ENCODE measurements at places on chromosomes 5 and 9. TPM values are rescaled to one million over a fixed set of nuclear protein-coding genes. Genes with fewer than 3 reads are reported as not detected.

The PLPP7 gene
- 31.0 TPM for total RNA-seq

The NXNL2 gene
- total RNA-seq, result not detected

The TMEM245 gene
- total RNA-seq, result 32.4 TPM

The RNF145 gene
- 12.2 TPM for total RNA-seq

The ABLIM3 gene
- 54.5 TPM for total RNA-seq

DNA sequence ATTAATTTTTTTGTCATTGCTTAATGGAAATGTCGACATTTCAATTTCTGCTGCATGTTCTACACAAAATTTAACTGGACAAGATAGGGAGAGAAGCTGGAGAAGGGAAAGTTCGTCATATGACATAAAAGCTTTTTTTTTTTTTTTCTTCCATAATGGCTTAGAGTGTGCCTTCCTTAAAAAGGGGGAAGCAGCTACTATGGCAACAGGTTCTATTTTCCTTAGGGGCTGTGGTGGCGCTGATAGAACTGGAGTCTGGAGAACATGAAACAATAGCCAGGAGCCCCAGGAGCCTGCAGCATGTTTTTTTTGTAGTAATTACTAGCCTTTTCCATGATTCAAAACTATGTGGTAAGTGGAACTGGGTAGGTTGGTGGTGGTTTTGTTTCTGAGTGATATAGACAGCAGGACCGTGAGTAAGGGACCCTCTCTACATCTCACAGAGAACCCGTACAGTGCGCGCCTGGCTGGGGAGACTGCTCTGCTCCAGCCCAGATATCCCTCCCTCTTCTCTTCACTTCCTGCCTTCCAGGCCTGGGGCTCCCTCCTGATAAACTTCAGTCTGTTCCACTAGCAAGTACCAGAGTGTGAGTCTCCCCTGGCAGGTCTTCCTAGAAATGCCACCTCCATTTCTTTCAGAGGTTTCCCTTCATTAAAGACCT is 301.6 kb downstream of the NR3C1 start:
- H3K4me3 ChIP-seq, result no peak overlapping the region
- H3K4me1 ChIP-seq, result peaks cover 11% of the 10 kb centered on the region
- H3K36me3 ChIP-seq, result no peaks in the 10 kb centered on the region
- H3K27me3 ChIP-seq, result no peaks in the 10 kb centered on the region

DNA sequence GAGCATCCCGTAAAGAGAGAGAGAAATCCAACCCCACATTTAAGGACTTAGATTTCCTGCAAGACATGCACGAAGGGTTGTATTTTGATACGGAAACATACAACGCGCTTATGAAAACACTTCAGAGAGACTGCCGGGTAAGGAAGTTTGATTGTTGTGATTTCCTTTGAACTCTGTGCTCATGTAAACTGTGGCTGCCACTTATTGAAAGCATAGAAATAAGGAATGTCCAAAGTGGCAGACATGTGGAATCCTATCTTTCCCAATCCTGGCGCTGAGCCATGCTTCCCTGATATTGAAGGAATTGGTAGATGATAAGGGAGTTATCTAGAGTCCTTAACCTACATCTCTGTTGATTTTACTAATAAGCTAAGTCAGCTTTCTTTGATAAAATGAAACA is 119.4 kb downstream of the PRKACG start:
- no peak overlapping the region for H3K27ac ChIP-seq
- no peak for DNase-seq
- no peaks in the 10 kb centered on the region for H3K36me3 ChIP-seq
- no peaks in the 10 kb centered on the region for H3K4me1 ChIP-seq

DNA sequence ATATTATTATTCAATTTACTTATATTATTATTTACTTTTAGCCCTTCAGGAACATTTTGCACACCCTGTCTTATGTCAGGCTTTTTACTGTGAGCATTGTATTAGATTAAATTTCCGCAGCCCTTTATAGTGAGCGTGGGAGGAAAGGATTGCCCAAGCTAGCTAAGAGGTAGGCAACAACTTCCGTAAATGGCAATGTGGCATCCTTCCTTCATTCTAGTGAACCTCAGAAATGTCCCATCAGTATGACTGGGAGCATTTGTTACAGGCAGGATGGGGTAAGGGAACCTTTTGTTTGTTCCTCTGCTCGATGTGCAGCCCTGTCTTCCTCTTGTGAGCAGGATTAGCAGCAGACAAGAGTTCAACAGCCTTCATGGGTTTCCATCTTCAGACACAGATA is 6.2 kb upstream of the CD180 start:
- DNase-seq, result no peak
- no peaks in the 10 kb centered on the region for H3K4me1 ChIP-seq
- H3K4me3 ChIP-seq, result no peak overlapping the region
- no peaks in the 10 kb centered on the region for H3K27me3 ChIP-seq
- H3K27ac ChIP-seq, result no peak overlapping the region

DNA sequence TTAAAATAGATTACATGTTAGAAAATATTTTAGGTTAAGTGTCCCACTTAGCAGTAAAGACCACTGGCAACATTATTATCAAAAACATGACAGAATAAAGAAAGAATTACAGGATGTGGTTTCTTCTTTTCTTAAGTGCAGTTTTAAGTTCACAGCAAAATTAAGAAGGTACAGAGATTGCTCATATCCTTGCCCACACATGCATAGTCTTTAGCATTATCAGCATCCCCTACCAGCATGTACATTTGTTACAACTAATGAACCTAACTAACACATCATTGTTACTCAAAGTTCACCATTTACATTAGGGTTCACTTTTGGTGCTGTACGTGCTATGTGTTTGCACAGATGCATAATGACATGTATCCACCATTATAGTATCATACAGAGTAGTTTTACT is 837.7 kb upstream of the CDH9 start:
- H3K36me3 ChIP-seq, result no peaks in the 10 kb centered on the region
- DNase-seq, result no peak
- H3K27ac ChIP-seq, result no peak overlapping the region
- H3K27me3 ChIP-seq, result no peaks in the 10 kb centered on the region
- H3K4me1 ChIP-seq, result no peaks in the 10 kb centered on the region

GRCh38 chr9:108325406-108325805 is 530.4 kb downstream of the ACTL7B start:
- no peak overlapping the region for H3K27ac ChIP-seq
- H3K4me3 ChIP-seq, result no peak overlapping the region
- no peaks in the 10 kb centered on the region for H3K36me3 ChIP-seq
- no peak for DNase-seq

DNA sequence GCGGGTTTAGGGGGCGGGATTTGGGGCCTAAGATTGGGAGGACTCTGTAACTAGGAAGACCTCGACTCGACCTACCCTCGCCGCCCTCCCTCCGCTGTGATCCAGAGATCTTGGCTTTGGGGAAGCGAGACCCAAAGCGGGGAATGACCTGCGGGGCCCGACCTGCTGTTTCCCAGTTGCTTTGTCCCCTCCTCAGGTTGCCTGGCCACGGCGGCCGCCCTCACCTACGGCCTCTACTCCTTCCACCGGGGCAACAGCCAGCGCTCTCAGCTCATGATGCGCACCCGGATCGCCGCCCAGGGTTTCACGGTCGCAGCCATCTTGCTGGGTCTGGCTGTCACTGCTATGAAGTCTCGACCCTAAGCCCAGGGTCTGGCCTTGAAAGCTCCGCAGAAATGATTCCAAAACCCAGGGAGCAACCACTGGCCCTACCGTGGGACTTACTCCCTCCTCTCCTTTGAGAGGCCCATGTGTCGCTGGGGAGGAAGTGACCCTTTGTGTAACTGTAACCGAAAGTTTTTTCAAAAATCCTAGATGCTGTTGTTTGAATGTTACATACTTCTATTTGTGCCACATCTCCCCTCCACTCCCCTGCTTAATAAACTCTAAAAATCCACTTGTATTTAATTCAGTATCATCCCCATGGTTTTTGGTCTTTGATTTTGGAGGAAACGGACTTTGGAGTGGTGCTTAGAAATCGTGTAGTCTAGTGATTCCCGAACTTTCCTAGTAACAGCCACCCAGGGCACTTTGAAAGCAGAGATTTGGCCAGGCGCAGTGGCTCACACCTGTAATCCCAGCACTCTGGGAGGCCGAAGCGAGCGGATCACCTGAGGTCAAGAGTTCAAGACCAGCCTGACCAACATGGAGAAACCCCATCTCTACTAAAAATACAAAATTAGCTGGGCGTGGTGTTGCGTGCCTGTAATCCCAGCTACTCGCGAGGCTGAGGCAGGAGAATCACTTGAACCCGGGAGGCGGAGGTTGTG is 878 bp downstream of the HIGD2A start:
- DNase-seq, result peak; percentile 38
- H3K27me3 ChIP-seq, result no peaks in the 10 kb centered on the region
- H3K4me1 ChIP-seq, result peaks cover 27% of the 10 kb centered on the region
- H3K4me3 ChIP-seq, result peak overlapping the region; percentile 95

- H3K27me3 ChIP-seq, result no peaks in the 10 kb centered on the region
- no peak for DNase-seq
- peak overlapping the region; percentile 6 for H3K4me3 ChIP-seq
- peaks cover 93% of the 10 kb centered on the region for H3K4me1 ChIP-seq
Observed at GRCh38 chr5:98936948-98937715, 8.3 kb upstream of the CHD1 start.

DNA sequence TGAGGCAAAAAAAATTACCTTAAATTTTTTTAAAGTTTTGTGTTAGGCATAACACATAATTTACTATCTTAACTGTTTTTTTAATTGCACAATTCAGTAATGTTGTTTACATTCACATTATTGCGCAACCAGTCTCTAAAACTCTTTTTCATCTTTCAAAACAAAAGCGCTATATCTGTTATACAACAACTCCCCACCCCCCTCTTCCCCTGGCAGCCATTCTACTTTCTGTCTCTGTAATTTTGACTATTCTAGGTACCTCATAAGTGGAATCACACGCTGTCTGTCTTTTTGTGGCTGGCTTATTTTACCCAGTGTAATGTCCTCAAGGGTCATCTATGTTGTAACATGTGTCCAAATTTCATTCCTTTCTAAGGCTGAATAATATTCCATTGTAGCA is 241.5 kb upstream of the DMRT1 start:
- no peak overlapping the region for H3K4me3 ChIP-seq
- DNase-seq, result no peak
- no peak overlapping the region for H3K27ac ChIP-seq
- no peaks in the 10 kb centered on the region for H3K4me1 ChIP-seq
- no peaks in the 10 kb centered on the region for H3K27me3 ChIP-seq

GRCh38 chr9:135468854-135469521 is 10.6 kb upstream of the PPP1R26 start:
- no peak for DNase-seq
- no peaks in the 10 kb centered on the region for H3K4me1 ChIP-seq
- no peaks in the 10 kb centered on the region for H3K36me3 ChIP-seq
- no peaks in the 10 kb centered on the region for H3K27me3 ChIP-seq
- no peak overlapping the region for H3K27ac ChIP-seq

- DNase-seq, result peak; percentile 87
- no peaks in the 10 kb centered on the region for H3K36me3 ChIP-seq
- H3K27ac ChIP-seq, result peak overlapping the region; percentile 73
- no peaks in the 10 kb centered on the region for H3K27me3 ChIP-seq
Observed at GRCh38 chr5:135110785-135111596, 77.0 kb upstream of the PITX1 start.

GRCh38 chr5:54217826-54218503 is 92.4 kb downstream of the ARL15 start:
- H3K4me1 ChIP-seq, result no peaks in the 10 kb centered on the region
- no peak for DNase-seq
- no peak overlapping the region for H3K27ac ChIP-seq
- no peaks in the 10 kb centered on the region for H3K36me3 ChIP-seq
- no peak overlapping the region for H3K4me3 ChIP-seq

DNA sequence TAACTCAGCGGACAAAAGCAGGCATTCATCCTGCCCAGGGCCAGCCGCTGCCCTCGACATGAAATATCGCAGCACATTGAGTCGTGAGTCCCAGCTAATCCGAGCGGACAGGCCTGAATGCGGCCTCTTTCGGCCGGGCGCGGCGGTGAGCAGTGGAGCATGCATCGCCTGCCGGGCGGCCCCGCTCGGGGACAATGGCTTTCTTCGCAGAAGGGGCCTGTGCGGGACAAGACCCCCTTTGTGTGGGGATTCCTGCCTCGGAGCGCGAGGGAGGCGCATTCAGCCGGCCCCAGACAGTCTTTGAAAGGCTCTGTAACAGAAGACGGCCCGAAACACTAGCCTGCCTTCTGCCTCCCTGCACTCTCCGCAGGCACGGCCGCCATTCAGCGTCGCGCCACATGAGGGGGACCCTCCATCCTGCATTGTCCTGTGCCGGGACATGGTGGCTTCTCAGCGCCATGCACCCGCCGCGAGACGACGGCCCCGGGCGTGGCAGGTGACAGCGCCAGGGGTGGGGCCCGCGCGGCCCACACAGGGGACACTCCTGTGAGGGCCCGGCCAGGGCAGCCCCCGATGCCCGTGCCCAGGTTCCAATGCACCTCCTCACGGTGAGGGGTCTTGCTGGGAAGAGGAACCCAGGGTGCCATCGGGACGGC is 52.0 kb downstream of the EXD3 start:
- H3K27me3 ChIP-seq, result no peaks in the 10 kb centered on the region
- no peak overlapping the region for H3K4me3 ChIP-seq
- H3K27ac ChIP-seq, result no peak overlapping the region
- no peaks in the 10 kb centered on the region for H3K36me3 ChIP-seq
- DNase-seq, result peak; percentile 40

- no peaks in the 10 kb centered on the region for H3K36me3 ChIP-seq
- H3K27me3 ChIP-seq, result no peaks in the 10 kb centered on the region
- H3K4me1 ChIP-seq, result peaks cover 58% of the 10 kb centered on the region
Observed at GRCh38 chr5:154761046-154761736, 6.0 kb downstream of the LARP1 start.

DNA sequence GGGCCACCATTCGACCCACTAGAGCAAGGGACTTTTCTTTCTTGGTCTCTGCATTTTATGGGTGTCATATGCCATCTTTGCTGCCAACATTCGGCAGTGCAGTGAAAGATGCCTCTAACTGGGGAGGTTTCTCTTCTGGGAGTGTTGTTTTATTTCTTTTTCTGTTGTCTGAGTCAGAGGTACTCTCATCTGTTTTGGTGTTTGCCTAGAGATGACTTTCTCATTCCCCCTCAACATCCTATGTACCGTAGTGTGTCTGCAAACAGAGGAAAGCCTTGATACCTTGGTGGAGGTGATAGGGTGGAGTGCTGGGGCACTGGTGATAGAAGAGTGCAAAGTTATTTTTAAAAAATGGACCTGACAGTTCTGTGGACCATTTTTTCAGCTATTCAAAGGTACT is 182.1 kb downstream of the ARHGAP26 start:
- DNase-seq, result no peak
- H3K36me3 ChIP-seq, result no peaks in the 10 kb centered on the region
- no peak overlapping the region for H3K27ac ChIP-seq
- H3K4me3 ChIP-seq, result no peak overlapping the region
- peaks cover 19% of the 10 kb centered on the region for H3K4me1 ChIP-seq

GRCh38 chr5:28448791-28449190 is 1410.4 kb upstream of the CDH9 start:
- no peak overlapping the region for H3K4me3 ChIP-seq
- DNase-seq, result no peak
- no peaks in the 10 kb centered on the region for H3K36me3 ChIP-seq
- H3K27me3 ChIP-seq, result no peaks in the 10 kb centered on the region
- no peaks in the 10 kb centered on the region for H3K4me1 ChIP-seq

DNA sequence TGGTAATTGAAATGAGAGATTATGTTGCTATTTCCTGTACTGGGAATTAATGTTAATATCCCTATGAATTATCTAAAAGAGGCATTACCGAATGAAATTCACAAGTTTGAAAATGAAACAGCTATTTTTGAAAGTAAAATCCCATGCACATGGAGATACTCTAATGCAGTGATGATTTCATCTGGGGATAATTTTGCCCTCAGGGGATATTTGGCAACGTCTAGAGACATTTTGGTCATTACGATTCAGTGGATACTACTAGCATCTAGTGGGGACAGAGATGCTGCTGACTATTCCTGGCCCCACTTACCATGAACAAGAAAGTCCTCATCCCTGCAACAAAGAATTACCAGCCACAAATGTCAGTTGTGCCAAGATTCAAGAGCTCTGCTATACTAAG is 500.9 kb downstream of the EFNA5 start:
- no peak overlapping the region for H3K4me3 ChIP-seq
- H3K27ac ChIP-seq, result no peak overlapping the region
- no peaks in the 10 kb centered on the region for H3K36me3 ChIP-seq
